Right lung (tissue), 10 donors: ENCODE measurements at places on chromosomes 3 and 15. TPM values are rescaled to one million over a fixed set of nuclear protein-coding genes. Genes with fewer than 3 reads are reported as not detected.

Gene HESX1
- polyA plus RNA-seq: 3.7 TPM

Gene NIPA2
- 53.9 TPM for polyA plus RNA-seq

Gene KNG1
- polyA plus RNA-seq: not detected

Gene THPO
- 1.2 TPM for polyA plus RNA-seq

Gene SMCO1
- not detected for polyA plus RNA-seq

Gene ARGFX
- not detected for polyA plus RNA-seq

Gene TF
- polyA plus RNA-seq: 6.4 TPM

Gene GPR171
- 1.2 TPM for polyA plus RNA-seq
